ENCODE measurements at places on chromosomes 11 and 22.

GRCh38 chr11:104682206-104682605 lies 216.1 kb downstream of the CASP12 start:
- DNase-seq, result no peak

- no peak for DNase-seq
Observed at GRCh38 chr22:40819599-40820140, 524 bp upstream of the SLC25A17 start.

- DNase-seq, result no peak
Observed at GRCh38 chr22:20248461-20248978, 19.6 kb downstream of the RTN4R start.

GRCh38 chr11:75697906-75698581 lies 19.6 kb upstream of the MOGAT2 start:
- DNase-seq, result no peak

DNA sequence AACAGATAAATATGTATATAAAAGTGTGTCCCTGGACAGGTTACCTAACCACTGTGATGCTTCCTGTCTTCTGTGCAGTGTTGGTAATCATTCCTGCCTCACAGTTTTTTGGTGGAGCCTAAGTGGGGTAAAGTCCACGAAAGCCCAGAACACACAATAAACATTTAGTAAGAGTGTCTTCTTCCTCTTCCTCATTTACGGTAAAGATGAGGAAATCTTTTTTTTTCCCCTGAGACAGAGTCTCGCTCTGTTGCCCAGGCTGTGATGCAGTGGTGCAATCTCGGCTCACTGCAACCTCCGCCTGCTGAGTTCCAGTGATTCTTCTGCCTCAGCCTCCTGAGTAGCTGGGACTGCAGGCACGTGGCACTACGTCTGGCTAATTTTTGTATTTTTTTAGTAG lies 117.1 kb downstream of the LDLRAD3 start:
- no peak for DNase-seq

- no peak for DNase-seq
Observed at GRCh38 chr11:119375337-119376196, 5.9 kb downstream of the USP2 start.
